Colonic mucosa (tissue), 4 donors: ENCODE measurements at places on chromosomes 3 and 15.

- no peak for DNase-seq
Observed at GRCh38 chr15:70469182-70469581, 294.2 kb downstream of the UACA start.

DNA sequence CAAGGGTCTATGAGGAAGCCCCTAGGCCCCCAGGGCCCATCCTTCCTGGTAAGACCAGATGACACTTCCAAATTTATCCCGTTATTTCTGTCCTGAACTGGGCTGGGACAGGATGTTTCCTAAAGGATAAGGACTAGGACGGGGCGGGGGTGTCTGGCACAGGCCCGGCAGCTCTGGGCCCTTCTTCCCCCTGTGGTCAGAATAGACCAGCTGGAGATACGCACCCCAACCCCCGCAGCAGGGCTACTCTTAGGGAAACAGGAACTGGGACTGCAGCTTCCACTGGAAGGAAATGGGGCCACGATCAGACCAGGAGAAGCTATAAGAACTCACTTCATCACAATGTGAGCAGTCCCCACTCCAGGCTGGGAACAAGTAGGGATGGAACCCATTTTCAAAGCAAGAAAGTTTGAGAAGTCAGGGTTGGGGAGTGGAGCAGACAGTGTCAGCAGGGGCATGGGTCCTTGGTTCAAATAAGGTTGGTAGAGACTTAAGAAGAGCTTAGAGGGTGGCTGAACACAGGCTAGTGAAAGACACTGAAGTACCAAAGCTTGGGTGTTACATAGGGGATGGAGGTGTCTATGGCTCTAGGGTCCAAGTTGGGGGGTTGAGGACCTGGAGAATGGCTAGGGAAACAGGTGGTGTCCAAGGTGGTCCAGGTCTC is 1.1 kb downstream of the NCKIPSD start:
- DNase-seq, result no peak

DNA sequence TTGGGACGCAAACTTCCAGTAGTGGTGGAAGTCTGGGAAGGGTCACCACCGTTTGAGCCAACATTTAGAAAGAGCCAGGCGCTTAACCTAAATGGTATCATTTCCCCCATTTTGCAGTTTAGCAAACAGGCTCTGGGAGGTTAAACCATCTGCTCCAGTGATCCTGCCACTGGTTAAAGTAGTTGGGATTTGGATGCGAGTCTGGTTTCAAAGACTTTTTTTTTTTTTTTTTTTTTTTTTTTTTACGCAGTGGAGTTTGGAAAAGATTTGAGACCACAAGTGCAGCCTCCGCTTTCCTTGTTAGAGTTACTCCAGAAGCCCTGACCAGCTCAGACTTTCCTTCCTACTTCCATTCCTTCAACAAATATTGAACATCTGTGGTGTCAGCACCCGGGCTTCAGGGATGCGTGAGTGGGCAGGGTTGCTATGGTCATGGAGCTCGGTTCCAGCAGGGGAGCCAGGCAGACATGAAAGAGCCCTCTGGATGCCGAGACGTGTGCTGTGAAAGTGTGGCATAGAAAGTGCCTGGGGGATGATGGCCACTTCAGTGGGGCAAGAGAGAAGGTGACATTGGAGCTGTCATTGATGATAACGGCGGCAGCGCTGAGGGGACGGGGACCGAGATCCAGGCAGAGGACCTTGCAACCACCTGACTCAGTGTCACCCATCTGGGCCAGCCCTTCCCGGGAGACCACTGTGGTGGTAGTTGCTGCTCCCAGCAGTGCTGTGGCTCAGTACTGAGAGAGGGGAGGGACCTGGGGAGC is 1.1 kb upstream of the RNU6-1 start:
- peak; percentile 40 for DNase-seq

GRCh38 chr3:61537366-61537765 is 24.0 kb upstream of the PTPRG start:
- no peak for DNase-seq

GRCh38 chr15:25641762-25642161 is 202.9 kb upstream of the UBE3A start:
- no peak for DNase-seq
